ENCODE measurements at places on chromosomes 5 and 9. TPM values are rescaled to one million over a fixed set of nuclear protein-coding genes. Genes with fewer than 3 reads are reported as not detected.

The TNC gene
- total RNA-seq = 17.6 TPM

The PNPLA7 gene
- total RNA-seq = 1.8 TPM

DNA sequence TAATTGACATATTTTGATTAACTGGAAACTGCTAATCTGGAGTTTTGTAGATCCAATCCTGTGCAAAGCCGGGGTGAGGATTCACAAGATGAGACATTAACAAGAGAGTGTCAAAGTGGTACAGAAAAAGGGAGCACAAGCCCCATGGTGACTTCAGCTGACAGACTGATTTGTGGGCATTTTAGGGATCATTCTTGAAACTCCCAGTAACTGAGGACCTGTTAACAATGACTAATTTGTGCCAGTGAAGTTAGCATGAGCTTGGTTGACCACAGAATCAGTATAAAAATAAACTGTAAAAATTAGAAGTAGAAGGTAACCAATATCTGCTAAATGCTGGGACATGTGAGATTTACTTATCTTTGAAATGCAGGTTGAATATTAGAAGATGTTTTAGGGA lies 1578.3 kb downstream of the EFNA5 start:
- DNase-seq = no peak

- DNase-seq = no peak
Measured at GRCh38 chr9:131660466-131661405, 79.1 kb downstream of the RAPGEF1 start.

DNA sequence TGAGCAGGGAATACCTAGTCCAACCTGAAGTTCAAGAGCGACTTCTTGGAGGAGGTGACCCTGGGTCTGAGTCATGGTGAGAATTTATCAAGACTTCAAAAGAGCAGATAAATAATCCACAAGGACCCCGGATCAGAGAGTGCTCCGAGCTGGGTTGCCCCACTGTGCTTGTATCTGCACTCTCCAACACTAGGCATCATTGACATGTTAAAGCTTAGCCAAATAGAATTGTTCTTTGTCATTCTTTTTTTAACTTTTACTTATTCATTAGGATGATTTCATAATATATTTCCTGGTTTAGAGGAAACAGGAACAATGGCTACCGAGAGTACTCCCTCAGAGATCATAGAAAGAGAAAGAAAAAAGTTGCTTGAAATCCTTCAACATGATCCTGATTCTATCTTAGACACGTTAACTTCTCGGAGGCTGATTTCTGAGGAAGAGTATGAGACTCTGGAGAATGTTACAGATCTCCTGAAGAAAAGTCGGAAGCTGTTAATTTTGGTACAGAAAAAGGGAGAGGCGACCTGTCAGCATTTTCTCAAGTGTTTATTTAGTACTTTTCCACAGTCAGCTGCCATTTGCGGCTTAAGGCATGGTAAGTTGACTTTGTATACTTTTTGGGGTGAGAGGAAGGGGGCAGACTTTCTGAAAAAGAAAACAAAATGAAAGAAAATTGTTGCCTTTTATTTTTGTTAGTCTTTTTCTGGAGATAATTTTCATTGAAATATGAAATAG lies at the start of gene CARD6:
Gene CARD6 (plus strand): TSS at position 300 of the 738 bp plus-strand sequence. CDS start 16 bp downstream, at position 316.
- DNase-seq = no peak

- no peak for DNase-seq
Measured at GRCh38 chr5:153520137-153520536, 29.7 kb downstream of the GRIA1 start.

DNA sequence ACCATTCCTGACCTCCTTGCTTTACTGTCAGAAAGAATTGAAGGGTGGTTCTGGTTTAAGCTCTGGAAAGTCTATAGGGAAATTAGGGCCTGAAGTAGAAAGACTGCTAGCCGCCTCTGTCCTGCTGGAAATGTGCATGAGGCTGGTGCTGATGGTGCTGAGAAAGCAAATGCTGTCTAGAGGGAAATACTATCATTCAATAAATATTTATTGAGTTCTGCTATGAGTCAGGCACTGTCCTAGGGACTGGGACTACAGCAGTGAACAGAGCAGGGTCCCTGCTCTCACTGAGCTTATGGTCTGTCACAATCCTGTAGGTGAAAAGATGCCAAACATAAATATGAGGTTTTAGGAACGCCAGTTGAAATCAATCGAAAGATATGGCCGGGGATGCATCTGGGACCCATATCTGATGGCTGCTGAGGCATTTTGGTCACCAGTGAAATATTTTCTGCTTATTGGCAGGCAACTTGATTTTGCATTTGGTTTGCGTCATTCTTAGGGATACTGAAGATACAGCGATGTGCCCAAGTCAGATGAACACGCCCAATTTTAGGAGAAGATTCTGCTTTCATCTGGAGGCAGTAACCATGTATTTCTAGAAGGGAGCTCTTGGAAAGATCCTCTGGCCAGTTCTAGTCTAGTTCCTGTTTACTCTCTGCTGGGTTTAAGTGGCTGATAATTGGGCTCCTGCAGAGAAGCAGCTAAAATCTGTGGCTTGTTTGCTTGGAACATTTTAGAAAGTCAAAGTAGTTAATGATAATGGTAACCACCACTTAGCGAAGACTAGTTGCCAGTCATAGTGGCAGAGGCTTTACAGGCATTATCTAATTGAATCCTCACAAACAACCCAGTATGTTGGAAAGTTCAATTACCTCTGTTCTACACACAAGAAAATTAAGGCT lies 73.3 kb downstream of the INSYN2B start:
- no peak for DNase-seq

DNA sequence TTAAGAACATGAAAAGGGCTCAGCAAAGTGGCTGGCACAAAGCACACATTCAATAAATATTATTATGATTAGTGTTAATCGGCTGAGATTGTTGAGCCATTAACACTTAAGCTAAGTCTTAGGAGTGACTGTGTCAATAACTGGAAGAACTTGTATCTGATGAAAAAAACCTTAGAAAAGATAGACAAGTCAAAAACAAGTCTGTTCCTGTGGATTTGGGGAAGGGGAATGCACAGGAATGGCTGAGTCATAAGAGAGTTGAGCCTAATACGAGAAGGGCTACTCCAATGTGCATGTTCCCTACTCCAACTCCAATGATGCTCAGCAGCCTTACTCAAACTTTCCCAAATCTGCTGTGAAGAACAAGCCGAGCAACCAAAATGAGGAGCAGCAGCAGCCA lies 53.9 kb downstream of the MED27 start:
- no peak for DNase-seq

DNA sequence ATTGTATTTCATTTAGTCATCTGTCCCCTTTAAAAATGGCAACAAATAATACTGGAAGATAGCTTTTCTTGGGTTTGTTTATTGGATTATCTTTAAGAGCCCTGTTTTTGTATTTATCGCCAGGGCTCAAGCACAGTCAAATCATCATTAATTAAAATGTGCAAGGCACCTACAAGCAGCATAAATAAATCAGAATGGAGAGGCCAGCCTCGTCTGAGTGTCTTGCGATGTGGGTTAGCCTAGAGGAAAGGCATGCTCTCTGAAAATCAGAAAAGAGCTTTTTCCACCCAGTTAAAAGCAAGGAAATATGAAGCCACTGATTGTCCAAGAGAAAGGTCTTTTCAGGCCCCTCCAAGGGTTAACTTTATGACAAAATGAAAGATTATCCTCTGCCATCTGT lies 31.8 kb downstream of the ZFAND5 start:
- DNase-seq = no peak

- DNase-seq = no peak
Measured at GRCh38 chr5:137400571-137400970, 98.6 kb downstream of the SPOCK1 start.
